ENCODE measurements at places on chromosomes 12 and 14.

DNA sequence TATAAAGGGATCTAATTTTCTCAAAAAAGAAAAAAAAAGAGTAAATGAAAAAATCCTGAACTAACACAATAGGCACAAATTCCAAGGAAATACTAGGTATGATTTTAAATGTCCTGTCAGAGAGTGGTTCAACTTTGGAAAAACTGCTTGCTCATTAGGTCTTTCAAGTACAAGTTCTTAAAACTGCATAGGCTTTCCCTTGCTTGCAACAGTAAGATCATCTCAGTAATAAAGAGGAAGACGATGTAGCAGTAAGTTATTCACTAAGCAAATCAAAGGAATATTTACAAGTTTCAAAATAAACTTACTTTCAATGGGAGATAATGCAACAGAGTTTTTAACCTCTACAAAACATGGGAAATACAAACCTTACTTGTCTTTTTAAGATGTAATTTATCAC, 21.6 kb downstream of the CORO1C start:
- no peak for DNase-seq

DNA sequence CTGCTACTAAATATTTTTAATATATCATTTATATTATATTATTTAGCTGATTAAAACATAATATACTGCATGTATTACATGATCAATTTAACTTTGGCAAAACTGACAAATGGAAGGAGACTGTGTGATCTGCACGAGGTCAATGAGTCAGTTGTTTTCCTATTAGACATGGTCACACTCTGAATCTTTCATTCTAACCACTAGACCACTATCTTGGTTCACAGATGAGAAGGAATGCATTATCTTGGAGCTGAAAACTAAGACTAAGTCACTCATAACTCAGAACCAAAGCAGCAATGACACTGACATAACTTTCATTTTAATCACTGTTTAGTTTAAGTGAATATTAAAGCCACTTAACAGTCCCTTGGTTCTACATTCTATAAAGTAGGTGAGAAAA, 37.4 kb downstream of the GNPTAB start:
- peak; percentile 61 for DNase-seq

DNA sequence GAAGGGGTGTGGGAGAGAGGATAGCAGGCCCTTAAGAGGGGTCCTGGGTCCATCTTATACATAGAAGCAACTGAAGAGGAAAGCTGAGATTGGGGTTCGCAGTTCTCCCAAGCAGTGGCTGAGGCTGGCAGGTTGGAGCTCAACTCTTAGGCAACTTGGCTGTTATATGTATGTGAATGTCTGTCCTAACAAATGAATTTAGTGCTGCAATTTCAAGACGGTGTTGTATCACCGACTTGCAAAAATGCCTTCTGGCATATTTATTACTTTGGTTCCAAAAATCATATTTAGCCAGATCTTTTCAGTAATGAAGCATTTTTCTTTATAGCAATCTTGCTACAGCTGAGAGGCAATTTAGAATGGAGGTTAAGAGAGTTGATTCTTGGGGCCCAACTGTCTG, 148.3 kb downstream of the AKAP6 start:
- no peak for DNase-seq

DNA sequence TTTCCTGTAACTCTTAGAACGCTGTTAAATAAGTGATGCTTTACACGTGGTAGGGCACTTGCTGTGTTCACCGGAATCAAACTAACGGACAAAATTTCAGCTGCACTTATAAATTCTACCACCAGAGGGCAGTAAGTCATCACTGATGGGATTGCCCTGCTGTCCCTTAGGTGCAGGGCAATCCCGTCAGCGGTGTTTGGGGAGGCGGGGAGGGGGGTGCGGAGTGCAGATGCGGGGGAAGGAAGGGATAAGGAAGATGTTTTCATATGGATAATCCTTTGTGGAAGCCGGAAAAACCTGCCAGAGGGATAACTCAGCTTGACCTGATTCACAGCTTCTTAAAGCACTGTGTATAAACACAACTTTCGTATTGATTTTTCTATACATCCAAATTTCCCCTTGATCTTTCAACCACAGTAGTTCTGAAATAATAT, 21.7 kb upstream of the SLC10A1 start:
- peak; percentile 63 for DNase-seq

- no peak for DNase-seq
Measured at GRCh38 chr14:70289138-70289537, 70.3 kb downstream of the COX16 start.

GRCh38 chr12:44929236-44929885, 53.2 kb upstream of the NELL2 start:
- no peak for DNase-seq

- DNase-seq: peak; percentile 42
Measured at GRCh38 chr14:73295198-73295796, 58.0 kb downstream of the PAPLN start.

GRCh38 chr12:27236498-27236897, 7.6 kb upstream of the STK38L start:
- peak; percentile 27 for DNase-seq

GRCh38 chr12:95721320-95721719, 69.2 kb downstream of the NTN4 start:
- no peak for DNase-seq

DNA sequence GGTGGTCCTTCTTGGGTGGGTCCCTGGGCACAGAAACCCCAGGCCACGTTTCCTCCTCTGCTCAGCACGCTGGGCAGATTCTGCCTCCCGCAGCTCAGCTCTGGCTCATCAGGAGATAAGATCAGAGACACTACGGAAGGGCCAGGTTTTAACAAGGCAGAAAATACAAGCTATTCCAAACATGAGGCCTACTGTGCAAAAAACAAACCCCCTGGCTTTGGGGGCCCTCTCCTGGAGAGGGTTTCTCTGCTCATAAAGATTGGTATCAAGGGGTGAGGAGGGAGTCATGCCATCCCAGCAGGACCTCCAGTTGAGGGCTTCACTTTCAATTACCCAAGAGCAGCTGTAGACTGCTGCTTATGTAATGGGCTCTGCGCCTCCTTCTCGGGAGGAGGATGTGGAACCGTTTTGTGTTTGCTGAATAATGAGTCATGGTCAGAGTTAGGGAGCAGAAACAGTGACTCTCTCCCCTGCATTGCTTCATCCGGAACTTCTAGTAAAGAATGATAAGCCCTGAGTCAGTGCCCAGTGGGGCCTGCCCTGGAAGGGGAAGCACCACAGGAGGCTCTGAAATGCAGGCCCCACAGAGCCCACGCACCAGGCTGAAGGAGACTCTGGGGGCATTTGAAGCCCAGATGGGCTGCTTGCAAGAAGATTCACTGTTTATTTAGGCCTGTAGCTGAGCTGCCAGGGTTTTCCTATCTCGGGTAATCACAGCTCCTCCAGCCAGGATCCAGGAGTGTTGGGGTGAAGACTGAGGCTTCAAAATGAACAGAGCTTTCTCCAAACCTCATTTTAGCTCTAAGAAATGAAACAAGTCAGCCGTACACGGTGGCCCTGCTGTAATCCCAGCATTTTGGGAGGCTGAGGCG, 79.3 kb downstream of the SSPN start:
- DNase-seq: peak; percentile 98

DNA sequence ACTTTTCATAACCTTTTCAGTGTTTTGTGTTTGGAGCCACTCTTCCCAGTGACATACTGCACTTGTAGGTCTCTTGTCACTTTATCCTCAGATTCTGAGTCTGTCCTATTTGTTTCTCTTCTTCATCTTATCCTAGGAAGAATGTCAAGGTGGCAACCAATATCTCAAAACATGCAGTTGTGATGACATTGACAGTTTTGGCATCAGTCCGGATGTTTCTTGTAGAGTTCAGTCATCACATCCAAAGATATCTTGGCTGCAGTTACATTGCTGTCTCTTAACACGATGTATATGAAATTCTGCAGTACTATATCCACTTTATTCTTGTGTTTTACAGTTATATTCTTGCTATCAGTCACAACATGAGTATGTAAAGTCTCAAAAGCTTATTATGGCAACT, 6.4 kb downstream of the ADIPOR2 start:
- DNase-seq: no peak

DNA sequence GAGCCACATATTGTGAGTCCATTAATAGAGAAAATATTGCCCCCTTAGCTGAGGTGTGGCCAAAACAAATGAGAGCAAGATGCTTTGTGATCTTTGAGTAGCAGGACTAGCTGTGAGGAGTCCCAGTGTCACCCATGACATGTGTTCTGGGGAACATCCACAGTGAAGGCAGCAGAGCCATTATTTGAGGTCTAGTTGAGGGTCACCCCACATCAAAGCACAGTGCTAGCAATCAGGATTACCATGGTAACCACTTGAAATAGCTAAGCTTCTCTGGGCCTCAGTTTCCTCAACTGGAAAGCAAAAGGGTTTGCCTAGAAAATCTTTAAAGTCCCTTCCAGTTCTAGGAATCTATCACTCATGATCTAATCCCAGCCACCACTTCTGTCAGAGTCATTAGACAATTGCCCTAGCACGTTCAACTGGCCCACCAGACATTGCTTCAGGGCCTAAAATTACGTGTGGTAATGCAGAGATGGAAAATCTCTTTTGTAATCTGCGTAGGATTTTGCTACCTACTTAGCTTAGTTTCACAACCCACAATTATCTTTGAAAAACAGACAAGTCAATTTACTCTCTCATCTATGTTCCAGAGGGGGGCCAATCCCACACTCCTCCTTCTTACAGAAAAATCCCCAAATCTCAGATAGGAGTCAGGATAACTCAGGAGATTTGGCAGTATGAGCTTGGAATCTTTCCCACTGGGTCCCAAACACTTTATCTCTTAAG, 251.2 kb upstream of the EGLN3 start:
- no peak for DNase-seq

DNA sequence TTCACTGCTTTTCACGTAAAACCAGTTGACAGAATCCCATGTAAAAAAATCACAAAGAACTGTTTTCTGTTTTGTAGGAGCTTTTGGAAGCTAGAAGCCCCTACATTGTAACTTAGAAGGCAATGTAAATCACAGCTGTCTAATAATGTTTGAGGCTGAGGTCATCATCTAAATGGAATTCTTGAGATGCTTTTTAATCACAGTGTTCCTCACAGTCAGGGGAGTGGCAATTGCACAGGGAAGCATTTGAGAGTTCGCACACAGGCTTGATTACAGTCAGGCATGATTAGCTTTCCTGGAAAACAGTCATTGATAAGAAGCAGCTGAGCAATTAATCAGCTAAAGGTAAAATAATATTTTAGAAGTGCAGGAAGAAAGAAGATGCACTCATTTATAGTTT, 2.9 kb downstream of the SLC17A8 start:
- peak; percentile 23 for DNase-seq

DNA sequence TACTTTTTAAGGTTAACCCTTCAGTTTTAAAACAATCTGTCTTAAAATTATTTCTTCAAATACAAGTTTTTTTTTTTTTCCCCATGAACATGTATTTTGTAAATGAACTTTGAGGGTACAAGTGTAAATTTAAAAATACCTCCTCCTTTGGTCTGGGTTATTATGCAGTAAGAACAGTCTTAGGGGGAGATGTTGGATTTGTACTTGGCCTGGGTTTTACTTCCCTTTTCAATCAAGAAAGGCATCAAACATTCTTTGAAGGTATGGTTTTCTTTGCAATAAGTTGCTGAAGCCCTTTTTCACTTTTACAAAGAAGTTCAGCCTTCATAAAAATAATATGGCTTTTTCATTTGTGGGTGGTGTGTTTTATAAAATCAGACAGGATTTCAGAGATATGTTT, 20.5 kb downstream of the WBP11 start:
- DNase-seq: no peak

DNA sequence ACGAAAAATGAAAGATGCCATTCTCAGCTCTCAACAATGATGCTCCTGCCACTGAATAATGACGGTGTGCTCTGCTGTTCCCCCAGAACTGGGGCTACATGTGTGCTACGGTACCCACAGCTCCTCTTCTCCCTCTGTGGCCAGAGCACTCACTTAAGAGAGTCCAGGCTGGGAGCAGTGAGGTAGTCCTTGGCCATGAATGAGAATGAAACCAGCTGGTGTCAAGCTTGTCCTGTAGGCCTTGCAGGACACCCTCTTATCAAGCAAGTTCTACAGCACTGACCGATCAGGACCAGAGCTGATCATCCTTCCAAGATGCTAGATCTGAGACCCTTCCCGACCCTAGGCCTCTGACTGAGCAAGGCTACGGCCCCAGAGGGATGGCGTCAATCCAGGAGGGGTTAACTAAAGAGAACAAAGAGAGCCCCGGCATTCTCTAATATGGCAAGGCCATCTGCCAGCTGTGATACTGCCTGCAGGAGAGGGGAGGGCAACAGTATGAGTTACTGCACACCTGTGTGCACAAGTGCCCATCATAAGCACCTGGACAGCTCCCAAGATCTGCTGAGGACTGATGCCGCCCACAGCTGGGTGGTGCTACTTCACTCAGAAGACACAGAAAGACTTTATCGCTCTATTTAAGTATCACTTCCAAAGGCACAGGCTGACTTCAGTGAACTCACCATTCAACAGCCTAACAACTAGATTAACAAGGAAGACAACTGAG, 30.5 kb downstream of the APPL2 start:
- DNase-seq: no peak
